ENCODE measurements at places on chromosomes 5 and 9. TPM values are rescaled to one million over a fixed set of nuclear protein-coding genes. Genes with fewer than 3 reads are reported as not detected.

- no peak for DNase-seq
These were observed 10.6 kb downstream of the IFNA1 start for GRCh38 chr9:21450733-21451394.

DNA sequence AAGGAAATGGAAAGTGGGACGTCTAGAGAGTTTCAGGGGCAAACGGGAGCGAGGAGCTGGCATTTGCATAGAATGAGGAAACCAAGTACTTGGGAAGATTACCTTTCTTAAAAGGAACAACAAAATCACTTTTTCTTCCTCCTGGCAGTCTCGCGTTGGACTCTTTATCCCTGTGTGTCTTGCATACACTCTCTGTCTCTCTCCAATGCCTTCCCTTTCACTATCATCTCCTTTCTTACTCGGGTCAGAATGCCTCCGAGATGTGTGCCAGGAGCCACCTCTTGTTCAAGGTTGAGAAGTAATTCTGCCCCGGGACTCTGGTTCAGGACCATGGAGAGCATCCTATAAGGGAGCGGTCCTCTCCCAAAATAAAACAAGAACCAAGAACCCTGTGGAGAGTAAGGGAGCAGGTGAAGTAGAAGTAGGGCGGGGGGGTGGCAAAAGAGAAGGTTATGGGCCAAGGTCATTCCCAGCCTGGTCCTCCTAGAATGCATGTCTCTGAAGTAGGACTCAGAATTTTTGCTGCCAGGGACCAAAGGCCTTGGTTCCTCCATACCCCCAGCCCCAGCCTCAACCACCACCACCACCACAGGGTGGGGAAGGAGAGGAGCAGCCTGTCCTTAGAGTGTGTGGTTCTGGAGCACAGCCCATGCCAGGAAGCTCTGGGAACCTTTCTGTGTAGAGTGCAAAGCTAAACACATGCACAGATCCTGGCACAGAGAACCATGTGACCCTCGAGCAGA is 72.1 kb upstream of the ARAP3 start:
- peak; percentile 63 for DNase-seq

- DNase-seq = no peak
These were observed 206.4 kb downstream of the PTTG1 start for GRCh38 chr5:160627921-160628618.

GRCh38 chr9:16385590-16385989 is 484.9 kb downstream of the BNC2 start:
- DNase-seq = no peak

GRCh38 chr9:133715295-133715865 is 22.8 kb downstream of the SARDH start:
- no peak for DNase-seq

DNA sequence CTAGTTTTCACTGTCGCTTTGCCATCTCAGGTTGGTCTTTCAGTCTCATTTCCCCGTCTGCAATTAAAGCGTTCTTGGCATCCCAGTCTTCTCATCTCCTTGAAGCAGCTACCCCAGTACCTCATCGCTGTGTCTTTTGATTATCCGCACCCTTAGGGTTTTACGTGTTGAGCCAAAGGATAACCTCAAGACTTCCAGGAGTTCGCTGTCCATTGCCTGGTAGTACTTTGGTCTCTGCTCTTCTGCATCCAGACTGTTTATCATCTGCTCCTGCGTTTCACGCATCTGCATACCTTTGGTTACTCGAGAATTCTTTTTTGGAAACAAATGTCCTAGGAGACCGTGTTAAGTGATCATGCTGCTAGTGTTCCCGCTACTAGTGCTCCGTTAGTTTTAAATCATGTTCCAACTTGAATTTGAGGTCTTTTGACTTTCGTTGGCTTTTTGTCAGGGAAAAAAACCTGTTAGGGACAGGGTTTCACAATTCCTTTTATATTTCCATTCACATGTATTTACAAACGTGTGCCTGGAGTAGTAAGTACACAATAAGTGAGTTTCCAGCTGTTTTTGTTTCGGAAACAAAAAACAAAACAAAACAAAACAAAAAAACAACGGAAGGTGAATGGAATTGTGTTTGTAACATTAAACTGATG is 888 bp downstream of the RABGAP1 start:
- no peak for DNase-seq

- no peak for DNase-seq
These were observed 1.3 kb upstream of the TRIM36 start for GRCh38 chr5:115170929-115171510.

DNA sequence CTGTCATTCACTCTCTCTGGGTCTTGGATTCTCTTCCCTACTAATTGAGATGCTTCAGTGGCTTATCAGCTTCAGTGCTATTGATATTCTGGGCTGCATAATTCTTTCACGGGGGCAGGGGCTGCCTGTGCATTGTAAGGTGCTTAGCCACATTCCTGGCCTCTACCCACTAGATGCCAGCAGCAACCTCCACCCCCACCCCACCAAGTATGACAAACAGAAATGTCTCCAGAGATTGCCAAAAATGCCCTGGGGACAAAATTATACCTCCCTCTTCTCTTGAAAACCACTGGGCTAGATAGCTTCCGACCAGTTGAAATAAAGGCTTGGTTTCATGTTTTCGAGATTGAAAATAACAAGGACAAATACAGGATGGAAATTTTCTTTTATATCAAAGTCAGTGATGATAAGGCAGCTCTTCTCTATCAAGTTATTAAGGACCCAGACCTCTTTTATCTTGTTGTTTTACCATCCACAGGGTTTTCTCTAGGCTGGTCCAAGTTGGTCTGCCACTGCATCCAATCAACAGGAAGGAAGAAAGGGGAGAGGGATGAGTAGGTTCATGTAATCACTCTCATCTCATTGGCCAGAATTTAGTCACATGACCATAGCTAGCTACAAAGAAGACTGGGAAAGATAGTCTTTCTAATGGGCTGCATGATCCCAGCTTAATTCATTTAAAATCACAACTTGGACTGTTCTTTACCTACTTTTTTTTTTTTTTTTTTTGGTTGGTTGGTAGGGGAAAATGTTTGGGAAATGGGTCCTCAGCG is 92.1 kb upstream of the RANBP3L start:
- no peak for DNase-seq

The RLN1 gene
- polyA plus RNA-seq = 0.86 TPM

The FXN gene
- polyA plus RNA-seq = 20.2 TPM

The GABRA1 gene
- polyA plus RNA-seq = not detected

Data from right renal cortex interstitium (tissue), 3 donors.